ENCODE measurements at places on chromosomes 4 and X. TPM values are rescaled to one million over a fixed set of nuclear protein-coding genes. Genes with fewer than 3 reads are reported as not detected.

CDS1 gene
- total RNA-seq, result 0.25 TPM

RAP2C gene
- total RNA-seq, result 30.1 TPM

CENPE gene
- total RNA-seq, result 39.0 TPM

DNA sequence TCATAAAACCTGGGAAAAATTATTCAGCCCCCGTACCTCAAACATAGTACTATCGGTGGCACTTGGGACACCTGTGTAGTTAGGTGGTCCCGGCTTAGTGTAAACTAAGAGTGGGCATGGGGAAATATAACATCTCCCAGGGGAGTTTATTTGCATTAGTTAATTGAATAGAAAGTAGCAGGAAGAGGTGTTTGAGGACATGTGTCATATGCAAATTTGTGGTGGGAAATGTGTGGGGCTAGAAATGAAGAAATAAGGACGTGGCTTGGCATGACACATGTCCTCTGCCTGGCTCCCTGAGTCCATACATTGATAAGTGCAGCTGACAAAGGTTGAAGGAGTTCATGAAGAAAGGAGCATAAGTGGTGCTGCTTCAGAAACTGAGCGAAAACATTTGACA is 483.6 kb downstream of the SH2D1A start:
- H3K27me3 ChIP-seq, result no peaks in the 10 kb centered on the region
- H3K27ac ChIP-seq, result peak overlapping the region; percentile 34
- H3K4me3 ChIP-seq, result no peak overlapping the region
- H3K4me1 ChIP-seq, result peaks cover 26% of the 10 kb centered on the region

DNA sequence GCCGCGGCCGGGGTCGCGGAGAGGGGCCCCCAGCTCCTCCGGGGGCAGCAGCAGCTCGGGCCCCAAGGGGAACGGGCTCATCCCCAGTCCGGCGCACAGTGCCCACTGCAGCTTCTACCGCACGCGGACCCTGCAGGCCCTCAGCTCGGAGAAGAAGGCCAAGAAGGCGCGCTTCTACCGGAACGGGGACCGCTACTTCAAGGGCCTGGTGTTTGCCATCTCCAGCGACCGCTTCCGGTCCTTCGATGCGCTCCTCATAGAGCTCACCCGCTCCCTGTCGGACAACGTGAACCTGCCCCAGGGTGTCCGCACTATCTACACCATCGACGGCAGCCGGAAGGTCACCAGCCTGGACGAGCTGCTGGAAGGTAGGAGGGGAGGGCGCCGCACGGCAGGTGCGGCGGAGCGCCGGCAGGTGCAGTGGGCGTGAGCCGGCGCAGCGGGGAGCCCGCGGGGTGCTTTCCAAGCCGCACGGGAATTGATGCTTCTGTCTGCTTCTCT is 886 bp downstream of the DCLK2 start:
- H3K4me3 ChIP-seq, result peak overlapping the region; percentile 36
- H3K36me3 ChIP-seq, result no peaks in the 10 kb centered on the region
- no peak overlapping the region for H3K27ac ChIP-seq
- DNase-seq, result peak; percentile 44
- H3K27me3 ChIP-seq, result peaks cover 43% of the 10 kb centered on the region
- H3K4me1 ChIP-seq, result peaks cover 3% of the 10 kb centered on the region

DNA sequence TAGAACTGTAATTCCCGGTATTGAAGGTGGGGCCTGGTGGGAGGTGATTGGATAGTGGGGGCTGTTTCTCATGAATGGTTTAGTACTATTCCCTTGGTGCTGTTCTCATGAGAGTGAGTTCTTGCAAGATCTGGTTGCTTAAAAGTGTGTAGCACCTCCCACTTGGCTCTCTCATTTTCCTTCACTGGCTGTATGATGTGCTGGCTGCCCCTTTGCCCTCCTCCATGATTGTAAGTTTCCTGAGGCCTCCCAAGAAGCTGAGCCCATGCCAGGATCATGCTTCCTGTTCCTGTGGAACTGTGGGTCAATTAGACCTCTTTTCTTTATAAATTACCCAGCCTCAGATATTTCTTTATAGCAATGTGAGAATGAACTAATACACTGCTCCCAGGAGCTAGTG is 8.7 kb downstream of the ANXA10 start:
- no peak overlapping the region for H3K27ac ChIP-seq
- H3K36me3 ChIP-seq, result no peaks in the 10 kb centered on the region
- no peak for DNase-seq
- no peak overlapping the region for H3K4me3 ChIP-seq
- no peaks in the 10 kb centered on the region for H3K4me1 ChIP-seq

DNA sequence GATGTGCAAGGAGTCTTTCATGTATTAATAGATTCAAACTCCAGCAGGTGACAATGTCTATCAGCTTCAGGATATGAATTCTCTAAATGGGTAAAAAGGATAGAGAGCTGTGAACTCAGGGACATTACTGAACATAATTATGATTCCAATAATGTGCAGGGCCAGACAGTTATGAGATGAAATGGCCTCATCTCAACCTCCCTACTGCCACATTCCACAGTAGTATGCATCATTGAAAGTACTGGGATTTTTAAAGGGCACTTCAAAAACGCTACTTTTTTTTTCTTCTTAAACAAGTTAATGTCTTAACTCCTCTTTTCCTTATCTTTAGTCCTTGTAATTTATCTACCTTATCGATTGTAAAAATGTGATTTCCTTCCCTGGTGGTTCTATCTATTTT is 202.0 kb downstream of the APBB2 start:
- DNase-seq, result no peak
- no peaks in the 10 kb centered on the region for H3K4me1 ChIP-seq
- no peaks in the 10 kb centered on the region for H3K27me3 ChIP-seq
- no peak overlapping the region for H3K4me3 ChIP-seq
- no peak overlapping the region for H3K27ac ChIP-seq
- no peaks in the 10 kb centered on the region for H3K36me3 ChIP-seq

DNA sequence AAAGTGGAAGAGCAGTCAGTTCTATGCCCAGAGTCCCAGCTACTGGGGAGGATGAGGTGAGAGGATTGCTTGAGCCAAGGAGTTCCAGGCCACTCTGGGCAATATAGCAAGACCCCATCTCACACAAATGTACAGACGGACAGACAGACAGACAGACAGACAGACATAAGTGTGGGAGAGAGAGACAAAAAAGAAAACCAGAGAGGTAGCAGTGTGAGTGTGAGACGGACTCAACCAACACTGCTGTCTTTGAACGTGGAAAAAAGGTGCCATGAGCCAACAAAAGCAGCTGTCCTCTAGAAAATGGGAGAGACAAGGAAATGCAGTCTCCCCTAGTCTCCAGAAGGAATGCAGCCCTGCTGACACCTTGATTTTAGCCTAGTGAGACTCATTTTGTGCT is 18.2 kb upstream of the RPL34 start:
- H3K27ac ChIP-seq, result no peak overlapping the region
- H3K27me3 ChIP-seq, result no peaks in the 10 kb centered on the region
- H3K36me3 ChIP-seq, result peaks cover 14% of the 10 kb centered on the region
- peaks cover 9% of the 10 kb centered on the region for H3K4me1 ChIP-seq

DNA sequence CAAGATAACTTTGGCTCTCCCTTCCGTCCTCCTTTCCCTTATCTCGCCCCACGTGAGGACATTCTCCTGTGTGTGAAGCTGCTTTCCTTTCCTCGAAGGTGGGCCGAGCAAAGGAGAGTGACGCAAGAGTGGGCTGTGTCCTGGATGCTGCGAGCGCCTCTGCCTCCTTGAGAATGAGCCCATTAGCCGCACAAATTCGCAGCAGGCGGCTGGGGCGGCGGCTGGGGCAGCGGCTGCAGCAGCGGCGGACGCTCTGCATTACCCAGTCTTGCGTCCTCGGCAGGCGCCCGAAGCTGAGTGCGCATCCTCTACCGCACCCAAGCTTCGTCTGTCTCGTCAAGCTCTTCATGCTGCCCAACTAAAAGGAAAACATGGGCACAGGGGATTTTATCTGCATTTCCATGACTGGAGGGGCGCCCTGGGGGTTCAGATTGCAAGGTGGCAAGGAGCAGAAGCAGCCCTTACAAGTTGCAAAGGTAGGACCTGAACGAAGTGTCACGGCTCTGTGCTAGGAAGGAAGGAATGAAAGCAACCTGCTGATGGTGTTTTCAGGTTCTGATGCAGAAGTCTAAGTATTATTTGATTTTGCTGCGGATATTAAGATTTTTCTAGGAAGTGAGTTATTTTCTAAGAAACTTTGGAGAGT is at the start of gene SYNPO2:
Gene SYNPO2 (plus strand): TSS at position 189 of the 646 bp plus-strand sequence. CDS start 183 bp downstream, at position 372.
- H3K36me3 ChIP-seq, result no peaks in the 10 kb centered on the region
- no peak within 1 kb of the TSS for H3K27ac ChIP-seq
- H3K4me1 ChIP-seq, result peaks cover 14% of the 10 kb centered on the region
- H3K4me3 ChIP-seq, result peak within 1 kb of the TSS; percentile 76
- peaks cover 30% of the 10 kb centered on the region for H3K27me3 ChIP-seq

DNA sequence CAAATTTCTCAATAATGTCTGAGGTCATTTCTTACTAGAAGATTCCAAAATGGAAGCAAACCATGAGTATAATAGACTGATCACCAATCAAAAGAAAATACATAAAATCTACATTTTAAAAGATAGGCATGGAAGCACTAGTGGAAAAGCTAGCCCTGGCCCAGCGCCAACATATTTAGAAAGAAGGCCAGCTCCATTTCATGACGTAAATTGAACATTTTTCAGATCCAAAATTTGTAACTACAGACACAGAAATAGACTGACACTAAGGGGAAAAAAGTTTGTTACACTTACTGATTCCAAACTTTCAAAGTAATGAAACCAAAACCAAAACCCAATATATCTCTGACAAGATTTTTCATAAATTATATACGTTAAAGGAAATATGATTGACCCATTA is 117.7 kb downstream of the ADAMTS3 start:
- H3K4me1 ChIP-seq, result no peaks in the 10 kb centered on the region
- no peak overlapping the region for H3K4me3 ChIP-seq
- no peak for DNase-seq

DNA sequence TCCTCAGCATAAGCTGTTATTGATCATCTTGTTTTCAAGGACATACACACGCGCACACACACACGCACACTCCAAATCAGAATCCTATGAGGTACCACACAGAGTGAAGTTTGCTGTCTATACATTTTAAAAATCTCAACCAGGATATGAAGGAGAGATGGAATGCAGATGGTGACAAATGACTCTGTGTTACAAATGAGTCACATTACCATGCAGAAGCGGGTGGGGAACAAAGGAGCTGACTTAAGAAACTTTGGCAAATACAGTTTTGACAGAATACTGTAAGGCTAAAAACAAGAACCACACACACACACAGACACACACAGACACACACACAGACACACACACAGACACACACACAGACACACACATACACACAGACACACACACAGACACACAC is 81.7 kb downstream of the RELL1 start:
- H3K4me1 ChIP-seq, result peaks cover 6% of the 10 kb centered on the region
- peaks cover 9% of the 10 kb centered on the region for H3K36me3 ChIP-seq
- no peak overlapping the region for H3K27ac ChIP-seq
- no peaks in the 10 kb centered on the region for H3K27me3 ChIP-seq
- no peak for DNase-seq

DNA sequence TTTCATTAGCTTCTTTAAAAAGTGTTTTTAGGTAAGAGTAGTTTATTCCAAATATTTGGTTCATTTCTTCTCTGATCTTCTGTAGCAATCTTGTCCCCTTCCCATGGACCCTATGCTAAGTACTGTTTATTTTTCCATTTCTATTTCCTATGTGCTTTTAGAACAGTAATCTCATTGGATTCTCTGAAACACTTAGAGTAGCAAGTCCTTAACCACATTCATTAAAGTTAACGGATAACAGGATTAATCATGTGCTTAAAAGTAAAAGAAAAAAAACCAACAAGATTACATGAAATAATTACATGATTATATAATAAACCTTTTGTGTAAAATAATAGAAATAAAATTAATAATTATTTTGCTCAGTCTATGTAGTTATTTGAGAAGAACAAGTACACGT is 929.7 kb downstream of the C4orf33 start:
- H3K4me1 ChIP-seq, result no peaks in the 10 kb centered on the region
- no peaks in the 10 kb centered on the region for H3K27me3 ChIP-seq
- no peak for DNase-seq
- no peaks in the 10 kb centered on the region for H3K36me3 ChIP-seq
- no peak overlapping the region for H3K4me3 ChIP-seq
- H3K27ac ChIP-seq, result no peak overlapping the region

DNA sequence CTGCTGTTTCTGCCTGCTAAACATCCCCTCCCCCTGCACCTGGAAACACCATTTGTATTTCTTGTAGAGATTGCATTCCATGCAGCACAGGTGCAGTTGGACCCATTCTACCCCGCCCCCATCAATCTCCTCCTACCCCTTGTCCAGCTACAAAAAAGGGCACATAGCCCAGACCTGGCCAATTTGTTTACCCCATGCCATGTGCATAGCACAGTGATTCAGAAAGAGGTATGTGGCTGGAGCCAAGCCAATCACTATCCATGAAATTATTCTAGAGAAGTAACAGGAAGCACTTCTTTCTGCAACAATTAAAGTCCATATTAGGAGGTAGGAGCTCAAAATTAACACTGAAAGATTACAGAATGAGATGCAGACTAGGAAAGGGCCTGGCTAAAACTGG is 20.2 kb upstream of the TMEM184C start:
- no peak overlapping the region for H3K27ac ChIP-seq
- H3K4me1 ChIP-seq, result no peaks in the 10 kb centered on the region
- no peak overlapping the region for H3K4me3 ChIP-seq
- H3K36me3 ChIP-seq, result no peaks in the 10 kb centered on the region
- no peak for DNase-seq
- no peaks in the 10 kb centered on the region for H3K27me3 ChIP-seq

DNA sequence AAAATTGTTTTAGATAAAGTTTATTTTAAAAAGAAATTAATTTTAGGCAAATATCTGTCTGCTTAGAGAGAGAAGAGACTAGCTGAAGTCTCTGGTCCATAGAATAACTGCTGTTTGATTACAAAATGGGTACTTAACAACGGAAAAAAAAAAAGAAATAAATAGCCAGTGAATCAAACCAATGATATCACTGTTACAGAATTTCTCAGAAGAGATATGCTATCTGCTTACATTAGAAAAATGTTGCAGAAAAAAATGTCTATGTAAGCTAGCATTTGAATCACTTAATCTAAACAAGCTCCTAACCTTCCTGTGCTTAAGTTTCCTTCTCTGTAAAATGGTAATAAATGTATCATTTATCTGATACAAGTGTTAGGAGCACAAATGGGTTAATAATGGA is 189.9 kb downstream of the IL15 start:
- no peaks in the 10 kb centered on the region for H3K4me1 ChIP-seq
- no peaks in the 10 kb centered on the region for H3K27me3 ChIP-seq
- H3K27ac ChIP-seq, result no peak overlapping the region
- DNase-seq, result no peak
- H3K4me3 ChIP-seq, result no peak overlapping the region

GRCh38 chrX:41317477-41318208 is 16.3 kb upstream of the DDX3X start:
- H3K36me3 ChIP-seq, result no peaks in the 10 kb centered on the region
- H3K4me1 ChIP-seq, result no peaks in the 10 kb centered on the region
- no peak for DNase-seq
- no peaks in the 10 kb centered on the region for H3K27me3 ChIP-seq

- H3K27ac ChIP-seq, result no peak overlapping the region
- peaks cover 10% of the 10 kb centered on the region for H3K4me1 ChIP-seq
- DNase-seq, result no peak
Measured at GRCh38 chr4:155582041-155582440, 84.6 kb upstream of the GUCY1A1 start.

All from activated CD8-positive, alpha-beta T cell treated with anti-CD3 and anti-CD28 coated beads for 36 hours (primary cell).